ENCODE measurements at places on chromosomes 12 and 14.

GRCh38 chr14:90850487-90850886 is 34.3 kb upstream of the TTC7B start:
- peak; percentile 35 for DNase-seq

GRCh38 chr12:106389151-106389550 is 31.6 kb downstream of the POLR3B start:
- DNase-seq, result no peak

GRCh38 chr14:96047101-96047500 is 7.9 kb downstream of the C14orf132 start:
- no peak for DNase-seq

DNA sequence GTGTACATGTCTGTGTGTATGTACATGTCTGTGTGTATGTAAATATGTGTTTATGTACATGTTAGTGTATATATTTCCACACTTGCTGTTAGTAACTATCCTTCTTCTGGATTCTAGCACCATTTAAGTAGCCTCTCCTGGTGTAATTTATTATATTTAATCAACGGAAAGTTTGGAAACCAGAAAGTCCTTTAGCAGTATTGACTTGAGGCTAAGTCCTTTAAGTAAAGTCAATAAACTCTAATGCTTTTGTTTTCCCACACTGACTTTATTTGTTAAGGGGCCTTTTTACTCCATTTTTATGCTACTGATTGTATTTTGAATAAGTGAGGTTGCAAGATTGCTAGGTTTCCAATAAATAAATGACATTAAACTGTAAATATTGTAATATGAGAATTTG is 876.4 kb upstream of the SEL1L start:
- DNase-seq, result no peak

- no peak for DNase-seq
Measured at GRCh38 chr12:97404543-97404942, 58.1 kb upstream of the RMST start.

- no peak for DNase-seq
Measured at GRCh38 chr14:61188978-61189808, 91.9 kb downstream of the TMEM30B start.

DNA sequence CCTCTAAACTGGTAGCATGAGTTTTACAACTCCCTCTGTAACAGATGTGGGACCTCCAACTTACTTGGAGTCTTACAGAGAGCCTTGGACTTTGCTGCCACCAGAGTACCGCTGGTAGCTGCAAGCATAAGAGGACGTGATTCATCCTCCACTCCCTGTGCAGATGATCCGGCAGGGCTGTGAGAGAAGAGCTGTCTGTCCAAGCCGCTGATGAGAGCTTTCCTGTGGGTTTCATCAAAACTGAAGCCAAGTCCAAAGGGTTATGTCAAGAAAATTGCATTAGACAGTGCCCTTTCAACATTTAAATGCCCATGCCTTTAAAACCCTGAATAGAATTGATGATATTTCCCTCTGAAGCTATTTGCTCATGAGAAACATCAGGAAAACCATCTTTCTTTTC is 85.8 kb downstream of the LLPH start:
- DNase-seq, result no peak

DNA sequence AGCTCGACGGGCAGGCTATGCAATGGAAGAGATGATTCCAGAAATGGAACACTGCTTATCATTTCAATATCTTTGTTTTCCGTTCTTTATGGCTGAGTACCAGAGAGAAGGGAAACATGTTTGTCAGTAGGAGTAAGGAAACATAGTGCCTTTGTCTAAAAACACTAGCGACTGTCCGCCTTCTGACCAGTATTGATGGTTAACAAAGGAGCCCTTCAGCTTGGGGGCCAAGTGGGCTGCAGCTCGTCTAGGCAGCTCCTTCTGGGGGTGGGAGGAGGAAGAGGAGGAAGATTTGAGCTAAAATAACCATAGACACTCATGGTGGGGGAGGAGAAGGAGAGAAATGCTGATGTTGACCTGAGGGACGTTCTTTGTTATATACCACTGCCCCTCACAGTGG is 15.0 kb downstream of the COQ5 start:
- DNase-seq, result no peak

- DNase-seq, result no peak
Measured at GRCh38 chr12:47782372-47782770, 9.3 kb downstream of the SLC48A1 start.

- DNase-seq, result no peak
Measured at GRCh38 chr12:75881920-75882319, 149.7 kb downstream of the PHLDA1 start.

GRCh38 chr12:30188602-30189326 is 405.0 kb upstream of the TMTC1 start:
- DNase-seq, result no peak

DNA sequence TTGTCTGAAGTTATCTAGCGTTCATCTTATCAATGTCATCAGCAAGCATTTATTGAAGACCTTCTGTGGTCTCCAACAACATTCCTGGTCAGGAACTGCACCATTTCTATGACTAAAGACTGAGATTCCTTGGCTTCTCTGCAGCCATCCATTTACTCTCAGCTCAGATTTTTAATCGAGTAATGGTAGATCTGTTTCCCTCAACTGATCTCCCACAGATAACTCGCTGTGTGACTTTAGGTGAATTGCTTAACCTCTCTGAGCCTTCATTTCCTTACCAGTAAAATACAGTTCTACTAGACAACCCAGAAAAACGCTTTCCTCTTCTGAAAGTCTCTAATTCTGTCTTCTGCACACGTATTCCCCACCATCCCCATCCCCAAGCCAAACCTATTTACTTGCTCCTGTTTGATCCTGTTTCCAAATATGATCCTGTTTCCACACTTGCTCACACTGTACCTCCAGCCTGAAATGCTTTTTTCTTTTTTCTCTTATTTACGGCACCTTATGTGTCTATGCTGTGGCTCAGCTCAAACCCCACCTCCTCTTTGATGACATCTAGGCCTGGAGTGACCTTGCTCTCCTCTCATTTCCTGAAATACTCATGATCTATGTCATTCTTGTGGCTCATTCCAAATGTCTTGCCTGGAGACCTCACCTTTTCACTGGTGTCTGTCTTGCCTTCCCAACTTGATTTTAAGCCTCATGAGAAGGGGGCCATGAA is 21.8 kb downstream of the PLXNC1 start:
- no peak for DNase-seq

DNA sequence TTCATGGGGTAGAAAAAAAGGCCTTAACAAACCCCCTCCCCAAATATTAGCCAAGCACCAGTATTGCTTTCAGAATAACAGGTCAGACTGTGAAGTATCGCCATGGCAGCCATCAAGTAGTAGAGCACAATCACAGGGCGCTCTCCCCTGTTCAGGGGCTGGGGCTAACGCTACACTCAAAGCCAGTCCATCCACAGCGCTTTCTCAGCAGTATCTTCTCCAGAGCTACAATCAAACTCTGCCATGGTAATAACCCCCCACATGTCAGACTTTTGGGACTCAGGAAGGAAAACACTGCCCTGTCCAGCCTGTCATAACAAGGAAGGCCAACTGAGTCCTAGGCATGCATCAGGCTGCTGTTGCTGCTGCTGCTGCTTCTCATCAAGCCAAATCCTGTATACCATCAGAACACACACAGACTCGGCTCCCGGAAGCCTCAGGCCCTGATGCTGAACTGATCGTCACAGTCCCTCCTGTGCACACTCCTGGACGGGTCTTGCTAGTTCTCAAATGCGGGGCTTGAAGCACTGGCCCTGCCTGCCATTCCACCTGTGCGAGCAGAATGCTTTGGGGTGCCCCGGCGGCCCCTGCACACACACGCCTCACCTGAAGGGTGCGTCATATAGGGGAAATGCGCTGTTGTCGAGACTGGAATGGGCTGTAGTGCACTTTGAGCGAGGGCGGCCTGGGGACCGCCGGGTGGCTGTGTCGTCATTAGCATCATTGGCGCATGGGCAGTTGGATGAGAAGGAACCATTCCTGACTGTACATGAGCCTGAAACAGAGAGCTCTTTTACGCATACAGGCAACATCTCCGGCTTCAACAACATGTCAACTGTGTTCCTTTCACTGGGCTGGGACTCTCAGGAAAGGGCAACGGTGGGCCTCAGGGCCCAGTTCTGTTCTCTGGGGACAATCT is 47.6 kb downstream of the SH2B3 start:
- no peak for DNase-seq

- peak; percentile 24 for DNase-seq
Measured at GRCh38 chr14:64324895-64325294, 30.7 kb upstream of the ESR2 start.

- DNase-seq, result no peak
Measured at GRCh38 chr14:104114421-104115130, 23.8 kb upstream of the KIF26A start.

DNA sequence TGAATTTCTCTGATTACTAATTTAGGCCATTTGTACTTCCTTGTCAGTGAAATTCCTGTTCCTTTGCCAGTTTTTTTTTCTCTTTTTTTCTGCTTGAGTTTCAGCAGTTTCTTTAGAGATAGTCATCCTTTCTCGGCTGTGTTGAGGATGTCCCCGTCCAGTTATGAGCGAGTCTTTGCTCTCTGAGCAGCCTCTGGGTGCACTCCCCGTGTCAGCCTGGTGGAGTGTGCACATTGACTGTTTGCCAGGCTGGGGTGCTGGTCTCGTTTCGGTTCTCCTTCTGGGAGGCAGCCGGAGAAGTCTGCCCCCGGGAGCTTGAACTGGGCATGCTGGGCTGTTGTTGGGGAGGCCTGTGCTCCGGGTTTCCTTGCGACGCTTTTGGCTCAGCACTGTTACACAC is 3.0 kb downstream of the PACS2 start:
- DNase-seq, result no peak

- DNase-seq, result no peak
Measured at GRCh38 chr14:29232153-29232552, 465.6 kb downstream of the FOXG1 start.

DNA sequence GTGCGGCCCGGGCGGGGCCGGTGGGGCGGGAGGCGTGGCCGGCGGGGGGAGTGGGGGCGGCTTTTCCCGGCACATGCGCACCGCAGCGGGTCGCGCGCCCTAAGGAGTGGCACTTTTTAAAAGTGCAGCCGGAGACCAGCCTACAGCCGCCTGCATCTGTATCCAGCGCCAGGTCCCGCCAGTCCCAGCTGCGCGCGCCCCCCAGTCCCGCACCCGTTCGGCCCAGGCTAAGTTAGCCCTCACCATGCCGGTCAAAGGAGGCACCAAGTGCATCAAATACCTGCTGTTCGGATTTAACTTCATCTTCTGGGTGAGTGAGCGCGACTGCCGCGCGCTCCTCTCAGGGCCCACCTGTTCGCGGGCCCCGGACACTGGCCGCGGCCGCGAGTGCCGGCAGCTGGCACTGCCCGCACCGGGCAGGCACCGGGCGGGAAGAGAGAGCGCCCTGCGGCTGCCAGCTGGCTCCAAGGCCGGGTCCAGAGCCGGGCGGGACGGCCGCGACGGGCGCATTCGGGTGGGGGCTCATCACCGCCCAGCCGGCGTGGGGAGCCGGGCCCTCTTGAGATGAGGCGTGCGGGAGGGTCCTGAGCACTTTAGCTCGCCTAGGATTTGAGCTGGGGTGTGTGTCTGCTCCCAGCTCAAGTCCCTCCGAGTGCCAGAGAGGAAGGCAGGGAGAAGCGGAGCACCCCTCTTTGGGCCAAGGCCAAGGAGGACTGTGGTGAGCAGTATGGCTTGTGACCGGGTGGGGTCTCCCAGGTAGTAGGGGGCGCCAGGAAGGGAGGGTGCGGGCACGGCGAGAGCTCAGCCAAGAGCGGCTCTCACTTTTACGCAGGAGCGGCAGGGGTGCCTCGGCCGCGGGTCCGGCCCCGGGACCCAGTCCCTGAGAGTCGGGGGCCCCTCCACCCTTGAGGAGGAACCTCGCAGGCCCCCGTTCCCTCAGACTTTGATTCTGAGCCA is at the start of gene CD9:
TSS of gene CD9 (plus strand) at position 145 of the 957 bp plus-strand sequence. CDS start at position 245, 100 bp downstream.
- DNase-seq, result no peak

DNA sequence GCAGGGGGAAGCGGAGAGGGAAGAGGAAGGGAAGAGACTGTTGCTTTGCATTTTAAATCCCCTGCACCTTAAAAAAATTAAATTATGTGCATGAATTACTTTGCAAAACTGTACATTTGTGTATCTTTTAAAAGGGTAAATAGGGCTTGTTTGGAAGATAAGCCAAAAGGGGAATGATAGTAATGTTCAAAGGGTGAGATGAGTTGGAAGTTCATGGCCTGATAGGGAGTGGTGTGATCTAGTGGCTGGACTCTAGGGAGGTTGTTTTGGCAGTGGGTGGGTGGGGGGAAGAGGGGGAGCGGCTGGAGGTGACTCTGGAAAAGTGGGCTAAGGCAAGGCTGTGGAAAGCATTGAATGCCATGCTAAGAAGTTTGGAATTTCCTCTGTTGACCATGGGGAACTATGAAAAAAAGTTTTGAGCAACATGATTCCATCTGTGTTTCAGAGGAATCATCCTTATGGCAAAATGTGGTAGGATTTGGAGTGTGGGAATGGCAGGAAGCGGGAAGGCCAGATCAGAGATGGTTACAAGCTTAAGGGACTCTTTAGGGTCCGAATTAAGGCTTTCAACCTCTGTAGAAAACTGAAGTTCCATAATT is 25.5 kb upstream of the EMP1 start:
- no peak for DNase-seq

DNA sequence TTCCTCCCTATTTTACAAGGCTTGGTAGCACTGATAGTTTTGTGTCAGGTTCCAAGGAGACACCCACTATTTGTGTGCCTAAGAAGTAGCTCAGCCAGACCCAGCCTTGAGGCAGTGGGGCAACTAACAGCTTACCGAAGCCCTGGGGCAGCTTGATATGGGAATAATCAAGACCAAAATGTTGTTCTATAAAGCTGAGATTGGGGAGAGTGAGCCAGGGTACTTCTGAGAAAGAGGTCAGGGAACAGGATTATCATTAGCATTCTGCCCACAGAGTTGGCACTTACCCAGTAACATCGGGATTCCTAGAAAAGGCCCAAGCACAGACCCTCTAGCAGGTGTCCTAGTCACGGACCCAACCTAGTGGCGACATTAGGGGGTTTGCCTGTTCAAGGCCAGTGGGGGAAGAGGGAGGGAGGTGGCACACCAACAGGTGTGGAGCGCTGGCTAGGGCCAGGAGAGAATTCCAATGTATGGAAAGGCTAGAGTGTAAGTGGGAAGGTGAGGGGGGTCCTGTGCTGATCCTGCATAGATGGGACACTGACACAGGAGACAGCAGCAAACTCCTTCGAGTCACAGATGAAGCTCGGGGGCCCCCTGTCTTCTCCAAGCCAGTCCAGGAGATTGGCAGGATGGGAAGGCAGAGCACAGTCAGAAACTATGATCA is 4.9 kb downstream of the PPP1R3E start:
- no peak for DNase-seq

GRCh38 chr12:57741844-57742738 is 2.7 kb upstream of the TSPAN31 start:
- DNase-seq, result no peak

Data from HS-27A (cell line).